ENCODE measurements at places on chromosomes 16 and 17.

DNA sequence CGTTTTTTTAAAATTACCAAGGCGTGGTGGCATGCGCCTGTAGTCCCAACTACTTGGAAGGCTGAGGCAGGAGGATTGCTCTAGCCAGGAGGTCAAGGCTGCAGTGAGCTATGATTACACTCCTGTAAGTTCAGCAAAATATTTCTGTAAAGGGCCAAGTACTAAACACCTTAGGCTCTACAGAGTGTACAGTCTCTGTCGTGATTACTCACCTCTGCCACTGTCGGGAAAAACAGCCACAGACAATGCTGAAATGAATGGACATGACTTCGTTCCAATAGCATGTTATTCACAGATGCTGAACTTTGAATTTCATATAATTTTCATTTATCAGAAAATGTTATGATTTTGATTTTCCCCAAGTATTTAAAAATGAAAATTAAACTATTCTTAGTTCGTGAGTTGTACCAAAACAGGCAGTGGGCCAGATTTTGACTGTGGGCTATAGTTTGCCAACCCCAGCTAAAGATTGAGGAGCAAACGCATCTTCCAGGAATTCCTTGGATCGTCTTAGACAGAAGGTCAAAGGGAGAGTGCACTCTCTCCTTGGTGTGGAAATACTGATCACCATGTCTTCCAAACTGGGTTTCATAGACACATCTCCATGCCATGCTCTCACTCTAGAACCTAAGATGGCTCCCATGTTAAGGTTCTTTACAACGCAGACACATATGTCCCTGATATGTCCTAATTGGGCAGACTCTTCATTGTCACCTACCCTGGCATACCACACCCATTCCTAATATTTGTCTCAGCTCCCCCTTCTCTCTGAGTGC lies 89.5 kb downstream of the MARF1 start:
- no peak for ATAC-seq
- H3K36me3 ChIP-seq, result no peaks in the 10 kb centered on the region
- no peak overlapping the region for H3K27ac ChIP-seq
- no peaks in the 10 kb centered on the region for H3K27me3 ChIP-seq
- peaks cover 12% of the 10 kb centered on the region for H3K4me1 ChIP-seq

GRCh38 chr16:49855280-49855821 lies 561 bp downstream of the ZNF423 start:
- H3K4me3 ChIP-seq, result peak overlapping the region; percentile 75
- H3K27ac ChIP-seq, result no peak overlapping the region
- no peaks in the 10 kb centered on the region for H3K36me3 ChIP-seq
- ATAC-seq, result peak; percentile 52
- peaks cover 82% of the 10 kb centered on the region for H3K27me3 ChIP-seq

DNA sequence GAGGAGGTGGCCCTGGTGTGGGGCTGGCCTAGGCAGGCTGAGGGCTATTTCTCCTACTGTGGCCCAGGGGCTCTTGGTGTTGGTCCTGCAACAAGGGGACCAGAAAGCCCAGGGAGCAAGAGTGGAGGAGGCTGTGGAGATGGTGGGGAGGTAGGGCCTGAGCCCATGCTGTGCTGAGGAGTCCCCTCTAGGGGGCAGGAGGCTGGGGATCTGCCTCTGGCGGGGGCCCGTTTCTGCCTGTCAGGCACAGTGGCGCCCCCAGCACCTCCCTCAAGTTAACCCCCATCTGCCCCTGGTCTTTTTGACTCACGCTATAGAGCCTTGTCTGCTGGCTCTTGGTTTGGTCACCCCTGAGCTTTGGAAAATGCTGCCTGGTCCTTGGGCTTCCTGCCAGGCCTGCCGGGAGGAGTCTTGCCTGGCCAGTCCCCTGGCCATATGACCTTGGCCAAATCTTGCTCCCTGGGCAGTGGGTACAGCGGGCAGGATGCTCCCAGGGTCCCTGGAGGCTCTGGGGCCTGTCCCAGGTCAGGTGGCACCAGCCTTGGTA lies 5.9 kb downstream of the BAIAP2 start:
- H3K4me1 ChIP-seq, result peaks cover 14% of the 10 kb centered on the region
- peak; percentile 40 for ATAC-seq
- H3K27ac ChIP-seq, result no peak overlapping the region
- H3K4me3 ChIP-seq, result no peak overlapping the region
- H3K27me3 ChIP-seq, result peaks cover 81% of the 10 kb centered on the region
- no peaks in the 10 kb centered on the region for H3K36me3 ChIP-seq

- no peaks in the 10 kb centered on the region for H3K4me1 ChIP-seq
- peaks cover 10% of the 10 kb centered on the region for H3K27me3 ChIP-seq
- no peaks in the 10 kb centered on the region for H3K36me3 ChIP-seq
Observed at GRCh38 chr16:83603723-83604570, 203.8 kb upstream of the HSBP1 start.

- no peaks in the 10 kb centered on the region for H3K36me3 ChIP-seq
- ATAC-seq, result no peak
- H3K27ac ChIP-seq, result peak overlapping the region; percentile 46
- peaks cover 47% of the 10 kb centered on the region for H3K4me1 ChIP-seq
Observed at GRCh38 chr16:85878875-85879274, 20.1 kb upstream of the IRF8 start.

- ATAC-seq, result no peak
- peaks cover 26% of the 10 kb centered on the region for H3K4me1 ChIP-seq
- H3K27ac ChIP-seq, result no peak overlapping the region
Observed at GRCh38 chr16:10558305-10558704, 22.1 kb downstream of the EMP2 start.

DNA sequence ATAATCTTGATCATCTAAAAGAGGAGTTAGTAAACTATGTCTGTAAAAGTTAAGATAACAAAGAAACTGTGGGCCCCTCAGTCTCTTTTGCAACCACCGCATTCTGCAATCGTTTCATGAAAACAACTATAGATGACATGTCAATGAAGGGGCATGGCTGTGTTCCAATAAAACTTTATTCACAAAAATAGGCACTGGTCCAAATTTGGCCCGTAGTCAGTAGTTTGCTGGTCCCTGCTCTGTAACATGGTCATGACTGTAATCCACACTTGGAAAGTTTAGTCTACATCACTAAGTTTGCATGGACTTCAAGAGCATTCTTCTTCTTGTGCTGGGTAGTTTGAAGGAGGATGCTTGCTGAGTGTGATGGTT lies 299.3 kb upstream of the PSMD7 start:
- H3K4me1 ChIP-seq, result no peaks in the 10 kb centered on the region
- H3K36me3 ChIP-seq, result no peaks in the 10 kb centered on the region
- ATAC-seq, result no peak
- H3K4me3 ChIP-seq, result no peak overlapping the region
- no peak overlapping the region for H3K27ac ChIP-seq

- H3K4me3 ChIP-seq, result peak overlapping the region; percentile 76
- no peak overlapping the region for H3K27ac ChIP-seq
- ATAC-seq, result no peak
- H3K4me1 ChIP-seq, result peaks cover 25% of the 10 kb centered on the region
- no peaks in the 10 kb centered on the region for H3K27me3 ChIP-seq
Observed at GRCh38 chr16:81036751-81037350, 1.2 kb downstream of the ATMIN start.

DNA sequence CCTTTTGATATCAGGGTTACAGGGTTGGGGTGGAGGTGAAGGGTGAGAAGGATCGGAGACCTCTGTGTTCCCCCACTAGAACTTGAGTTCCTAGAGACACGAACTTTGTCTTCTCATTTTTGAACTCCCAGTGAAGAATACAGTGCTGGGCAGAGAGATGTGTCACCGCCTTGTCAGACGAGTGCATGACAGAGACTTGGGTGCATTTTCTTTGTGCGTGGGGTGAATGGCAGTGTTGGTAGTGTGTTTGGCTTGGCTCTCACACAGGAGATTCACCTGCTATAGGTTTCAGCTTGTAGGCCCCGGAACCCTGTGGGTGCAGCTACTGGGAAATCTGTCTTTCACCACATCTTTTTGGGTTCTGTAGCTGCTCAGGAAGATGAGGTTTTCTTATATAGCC lies 40.0 kb upstream of the CCR7 start:
- H3K27ac ChIP-seq, result peak overlapping the region; percentile 99
- H3K4me1 ChIP-seq, result peaks cover 60% of the 10 kb centered on the region
- no peaks in the 10 kb centered on the region for H3K36me3 ChIP-seq
- no peak overlapping the region for H3K4me3 ChIP-seq
- no peak for ATAC-seq

DNA sequence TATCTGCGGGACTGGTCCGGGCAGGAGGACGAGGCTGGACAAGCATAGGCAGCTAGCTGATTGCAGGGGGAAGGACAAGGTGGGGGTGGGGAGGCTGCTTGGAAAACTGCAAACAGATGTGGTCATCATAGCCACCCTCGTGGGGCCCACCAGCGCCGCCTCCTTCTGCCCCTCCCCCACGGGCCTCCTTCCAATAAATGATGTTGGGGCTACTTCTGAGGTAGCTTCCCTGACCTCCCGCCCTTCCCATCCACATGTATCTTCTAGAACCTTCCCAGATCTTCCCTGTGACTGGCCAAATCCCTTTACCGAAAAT lies 12.3 kb upstream of the CDC42EP4 start:
- no peak for ATAC-seq
- no peaks in the 10 kb centered on the region for H3K36me3 ChIP-seq
- no peak overlapping the region for H3K27ac ChIP-seq
- peaks cover 51% of the 10 kb centered on the region for H3K27me3 ChIP-seq
- no peak overlapping the region for H3K4me3 ChIP-seq

DNA sequence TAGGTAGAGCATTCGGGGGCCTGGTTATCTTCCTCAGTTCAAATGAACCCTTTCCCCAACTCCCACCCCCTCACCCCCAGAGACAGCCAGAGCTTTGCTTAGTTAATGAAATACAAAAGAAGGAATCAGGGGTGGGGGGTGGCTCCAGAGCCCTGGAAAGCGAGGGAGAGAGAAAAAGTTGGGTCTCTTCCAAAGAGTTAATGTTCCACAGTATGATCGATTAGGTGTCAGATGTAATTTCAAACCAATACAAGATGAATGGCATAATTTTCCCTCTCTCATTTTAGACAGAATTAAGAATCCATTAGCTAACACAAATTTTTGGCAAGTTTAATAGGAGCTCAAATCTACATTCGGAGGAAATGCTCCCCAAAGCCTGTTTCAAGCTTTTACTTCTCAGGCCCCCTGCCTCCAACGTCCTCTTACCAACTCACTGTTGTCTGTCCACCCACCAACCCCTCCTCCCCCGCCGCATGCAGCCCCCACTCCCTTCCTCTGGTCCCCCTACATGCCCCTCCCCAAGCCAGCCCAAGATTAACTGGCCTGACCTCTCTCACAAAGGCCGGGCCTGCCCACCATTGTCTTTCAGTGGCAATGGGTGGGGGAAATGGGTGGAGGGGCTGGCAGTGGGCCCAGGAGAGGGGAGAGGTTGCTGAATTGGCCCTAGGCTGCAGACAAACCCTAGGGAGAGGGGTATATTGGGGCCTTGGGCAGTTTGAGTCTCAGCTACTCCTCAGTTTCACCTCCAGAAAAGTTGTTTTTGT lies 28.2 kb downstream of the NEUROD2 start:
- H3K27ac ChIP-seq, result no peak overlapping the region
- no peak for ATAC-seq
- H3K4me3 ChIP-seq, result no peak overlapping the region
- H3K4me1 ChIP-seq, result no peaks in the 10 kb centered on the region
- H3K36me3 ChIP-seq, result peaks cover 9% of the 10 kb centered on the region
- peaks cover 14% of the 10 kb centered on the region for H3K27me3 ChIP-seq

GRCh38 chr16:56861092-56861610 lies 3.9 kb upstream of the SLC12A3 start:
- peak overlapping the region; percentile 89 for H3K27ac ChIP-seq
- H3K27me3 ChIP-seq, result no peaks in the 10 kb centered on the region
- H3K4me1 ChIP-seq, result peaks cover 48% of the 10 kb centered on the region
- ATAC-seq, result no peak
- H3K36me3 ChIP-seq, result no peaks in the 10 kb centered on the region

DNA sequence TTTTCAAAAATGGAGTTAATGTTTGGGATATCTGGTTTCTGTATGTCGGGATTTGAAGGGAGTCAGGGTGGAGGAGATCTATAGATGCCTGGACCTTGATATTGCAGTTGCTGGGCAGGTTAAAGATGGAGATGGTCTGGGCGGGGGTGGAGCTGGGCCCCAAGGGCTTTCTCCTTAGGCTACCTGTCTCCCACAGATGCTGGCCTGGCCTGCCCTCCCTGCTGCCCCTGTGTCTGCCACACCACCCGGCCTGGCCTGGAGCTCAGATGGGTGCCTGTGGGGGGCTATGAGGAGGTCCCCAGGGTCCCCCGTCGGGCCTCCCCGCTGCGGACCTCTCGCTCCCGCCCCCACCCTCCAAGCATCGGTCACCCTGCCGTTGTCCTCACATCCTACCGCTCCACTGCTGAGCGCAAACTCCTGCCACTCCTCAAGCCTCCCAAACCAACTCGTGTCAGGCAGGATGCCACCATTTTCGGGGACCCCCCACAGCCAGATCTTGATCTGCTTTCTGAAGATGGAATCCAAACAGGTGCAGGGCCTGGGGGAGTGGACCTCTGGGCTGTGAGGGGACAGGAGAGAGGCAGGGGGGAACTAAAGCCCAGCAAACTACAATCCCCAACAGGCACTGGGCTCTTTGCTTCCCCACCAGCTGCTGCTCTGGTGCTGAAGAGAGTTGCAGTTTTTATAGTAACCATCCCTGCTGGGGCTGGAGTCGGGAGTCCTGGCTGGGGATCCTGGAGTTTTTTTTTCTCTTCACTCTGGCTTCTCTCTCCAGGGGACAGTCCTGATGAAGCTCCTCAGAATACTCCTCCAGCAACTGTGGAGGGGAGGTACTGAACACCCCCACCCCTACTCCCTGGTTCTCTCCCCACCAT lies 2.9 kb downstream of the ARHGEF15 start:
- no peak overlapping the region for H3K4me3 ChIP-seq
- H3K27ac ChIP-seq, result no peak overlapping the region
- no peak for ATAC-seq
- no peaks in the 10 kb centered on the region for H3K36me3 ChIP-seq
- H3K4me1 ChIP-seq, result peaks cover 8% of the 10 kb centered on the region
- H3K27me3 ChIP-seq, result peaks cover 70% of the 10 kb centered on the region

DNA sequence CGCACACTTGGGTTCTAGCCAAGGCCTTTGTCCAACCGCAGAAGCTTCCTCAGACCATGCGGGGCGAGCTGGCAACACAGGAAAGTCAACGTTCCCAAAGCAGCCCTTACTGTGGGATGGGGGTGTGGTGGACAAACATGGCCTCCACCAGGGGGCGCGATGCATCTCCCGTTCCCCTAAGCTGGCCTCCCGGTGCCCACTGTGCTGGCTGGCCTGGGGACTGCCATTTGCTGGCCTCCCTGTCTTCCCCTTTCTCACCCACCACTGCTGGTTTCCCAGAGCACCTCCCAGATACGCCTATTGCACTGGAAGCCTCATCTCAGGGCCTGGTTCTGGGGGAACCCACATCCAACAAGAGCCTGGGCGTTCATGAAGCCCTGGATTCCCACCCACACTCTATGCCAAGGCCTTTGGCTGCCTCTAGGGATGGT lies 145.3 kb downstream of the IRF8 start:
- peaks cover 13% of the 10 kb centered on the region for H3K4me1 ChIP-seq
- H3K27ac ChIP-seq, result no peak overlapping the region
- no peak for ATAC-seq
- H3K4me3 ChIP-seq, result no peak overlapping the region
- H3K36me3 ChIP-seq, result no peaks in the 10 kb centered on the region

- H3K4me1 ChIP-seq, result no peaks in the 10 kb centered on the region
- no peak for ATAC-seq
Observed at GRCh38 chr16:2324296-2324859, 16.1 kb downstream of the ABCA3 start.

Data from stimulated activated memory B cell treated with anti-CD40 and anti-IgM and Interleukin-4, amounts not matched to agents 10 μg/mL and 1 μg/mL and 100 μg/mL, for 72 hours (primary cell).